ENCODE measurements at places on chromosomes 3 and 15.

DNA sequence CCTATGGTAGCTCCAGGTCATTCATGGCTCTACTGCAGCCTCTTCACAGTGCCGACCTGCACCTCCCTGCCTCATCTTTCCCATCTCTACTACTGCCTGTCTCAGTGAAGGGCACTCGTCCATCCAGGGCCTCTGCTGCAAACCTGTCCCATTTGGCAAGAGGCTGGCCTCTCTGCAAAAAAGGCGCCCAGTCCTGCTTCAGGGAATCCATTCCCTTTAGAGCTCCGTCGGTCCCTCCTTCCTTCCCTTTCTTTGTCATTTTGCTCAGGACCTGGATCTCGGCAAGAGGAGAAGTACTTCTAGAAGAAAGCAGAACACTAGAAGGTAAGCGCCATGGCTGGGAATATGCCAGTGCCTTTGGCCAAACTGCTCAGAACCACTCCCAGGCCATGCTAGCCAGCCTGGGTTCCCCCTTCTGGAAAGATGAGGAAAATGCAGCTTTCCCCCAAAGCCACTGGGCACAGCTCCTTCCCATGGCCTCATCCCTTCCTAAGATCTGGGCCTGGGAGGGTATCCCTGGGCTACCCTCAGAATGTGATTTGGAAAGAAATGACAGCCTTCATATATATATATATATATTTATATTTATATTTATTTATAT, 6.4 kb upstream of the ISL2 start:
- DNase-seq: no peak

DNA sequence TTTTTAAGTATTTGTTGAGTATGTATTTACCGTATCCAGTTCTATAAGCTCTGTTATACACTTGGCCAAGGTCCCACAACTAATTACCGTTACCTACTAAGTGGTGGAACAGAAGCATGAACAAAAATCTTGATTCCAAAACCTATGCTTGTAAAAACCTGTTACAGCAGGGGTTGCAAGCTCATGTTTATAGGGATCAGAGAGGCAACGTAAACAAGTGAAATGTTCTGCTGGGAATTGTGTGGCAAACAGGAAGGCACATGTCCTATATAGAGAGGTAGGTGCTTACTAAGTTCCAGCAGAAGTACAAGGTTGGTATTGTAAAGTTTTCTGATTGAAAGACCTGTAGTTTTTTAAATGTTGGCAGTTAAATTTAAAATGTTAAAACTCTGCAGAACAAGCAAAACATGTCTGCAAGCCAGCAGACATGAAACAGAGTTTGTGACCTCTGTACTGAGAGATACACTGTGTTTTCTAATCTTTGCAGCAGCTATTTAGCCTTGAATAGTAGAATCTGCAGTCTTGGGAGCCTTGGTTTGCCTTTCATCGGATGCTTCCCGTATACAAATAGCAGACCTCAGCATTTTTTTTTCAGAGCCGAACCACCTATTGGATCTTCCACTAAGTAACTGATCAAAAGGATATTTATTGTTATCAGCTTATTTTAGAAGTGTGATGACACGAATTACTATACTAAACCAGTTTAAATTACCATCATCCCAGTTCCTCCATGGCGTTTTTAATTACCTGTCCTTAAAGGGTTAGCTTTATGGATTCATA, 11.4 kb downstream of the IREB2 start:
- no peak for DNase-seq

DNA sequence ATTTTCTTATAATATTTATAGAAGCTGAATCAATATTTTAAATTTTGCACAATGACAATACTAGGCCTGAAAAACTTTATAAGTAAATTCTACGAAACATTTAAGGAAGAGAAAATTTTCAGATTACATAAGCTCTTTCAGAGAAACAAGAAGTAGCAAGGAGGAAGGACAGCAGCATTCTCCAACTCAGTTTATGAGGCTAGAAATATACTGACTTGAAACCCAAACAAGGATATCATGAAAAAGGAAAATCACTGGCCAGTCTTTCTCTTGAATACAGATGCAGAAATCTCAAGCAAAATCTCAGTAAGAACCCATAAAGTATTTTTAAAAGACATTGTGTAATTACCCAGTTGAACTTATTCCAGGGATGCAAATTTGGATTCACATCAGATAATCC, 121.3 kb downstream of the STAC start:
- no peak for DNase-seq

DNA sequence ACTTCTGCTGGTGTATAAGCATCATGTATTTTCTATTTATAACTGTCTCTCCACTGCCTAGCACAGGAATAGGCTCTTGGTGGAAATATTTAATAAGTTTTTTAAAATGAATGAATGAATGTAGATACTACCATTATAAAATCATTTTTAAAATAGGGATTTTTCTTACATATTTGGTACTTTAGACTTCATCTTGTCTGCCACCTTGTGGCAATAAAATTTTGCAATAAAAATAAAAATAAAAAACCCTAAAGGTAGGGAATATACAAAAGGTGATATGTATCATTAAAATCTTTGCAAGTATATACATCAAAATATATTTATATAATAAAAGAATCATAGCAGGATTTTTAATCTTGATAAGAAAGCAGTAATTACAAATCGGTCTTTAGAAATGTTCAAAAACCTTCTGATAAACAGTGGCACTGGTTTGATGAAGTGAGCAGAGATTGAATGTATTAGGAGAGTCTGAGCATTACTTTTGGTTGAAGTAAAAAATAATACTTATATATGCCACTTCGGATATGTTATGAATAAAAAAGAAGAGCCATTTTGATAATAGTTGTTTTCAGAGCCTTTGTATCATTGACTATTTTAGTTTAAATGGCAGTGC, 95.2 kb downstream of the SPATA16 start:
- no peak for DNase-seq

DNA sequence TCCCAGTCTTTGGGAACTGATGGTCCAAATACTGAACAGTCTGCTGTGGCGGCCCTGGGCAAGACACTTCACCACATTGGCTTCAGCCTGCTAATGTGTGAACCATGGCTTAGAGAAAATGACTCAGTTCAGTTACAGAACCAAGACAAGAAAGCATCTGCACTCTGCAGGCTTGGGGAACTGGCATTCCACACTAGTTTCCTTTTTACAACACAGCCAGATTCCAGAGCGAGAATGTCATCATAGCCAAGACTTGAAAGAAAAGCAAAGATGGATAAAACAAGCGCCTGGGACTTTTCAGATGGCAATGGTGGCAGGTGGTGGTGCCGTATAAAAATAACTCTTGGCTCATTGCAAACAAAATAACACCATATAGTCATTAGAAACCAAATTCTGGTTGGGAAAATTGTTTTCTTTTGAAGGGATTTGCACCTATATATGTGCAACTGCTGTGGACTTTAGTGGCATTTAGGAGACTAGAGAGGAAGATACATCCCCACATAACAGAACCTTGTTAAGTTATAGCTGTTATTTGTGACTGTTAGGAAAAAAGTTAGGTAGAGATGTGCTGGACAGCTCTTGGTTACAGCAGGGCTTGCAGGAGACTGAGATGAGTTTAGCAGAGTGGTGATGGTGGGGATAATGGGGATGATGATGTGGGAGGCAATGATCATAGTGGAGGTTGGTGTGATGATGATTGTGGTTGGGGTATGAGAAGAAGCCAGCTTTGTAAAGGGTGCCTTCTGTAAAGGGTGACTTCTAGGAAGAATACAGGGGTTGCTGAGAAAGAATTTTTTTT, 273.6 kb downstream of the THRB start:
- no peak for DNase-seq

DNA sequence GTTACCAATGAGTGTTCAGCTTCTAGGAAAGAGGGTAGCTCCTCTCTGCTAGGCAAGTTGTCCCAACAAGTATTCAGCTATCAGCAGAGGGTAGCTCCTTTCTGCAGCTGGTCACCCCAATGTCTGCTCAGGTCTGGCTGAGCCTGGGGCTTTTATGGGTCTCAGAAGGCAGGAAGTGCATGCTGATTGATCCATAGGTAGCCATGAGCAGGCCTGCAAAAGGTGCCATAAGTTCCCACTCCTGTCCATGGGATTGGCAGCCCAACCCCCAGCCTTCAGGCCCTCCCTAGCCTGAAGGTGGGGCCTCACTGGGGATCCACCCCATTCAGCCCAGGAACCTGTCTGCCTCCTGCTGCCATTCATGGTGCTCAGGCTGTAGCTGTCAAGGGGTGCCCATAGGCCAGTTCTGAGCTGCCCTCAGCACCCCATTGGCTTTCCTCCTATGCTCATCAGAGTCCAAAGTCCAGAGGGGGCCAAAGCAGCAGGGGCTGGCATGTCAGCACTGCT, 34.6 kb upstream of the DNAJC13 start:
- DNase-seq: no peak

- no peak for DNase-seq
Observed at GRCh38 chr3:180332608-180333007, 269.4 kb upstream of the TTC14 start.

DNA sequence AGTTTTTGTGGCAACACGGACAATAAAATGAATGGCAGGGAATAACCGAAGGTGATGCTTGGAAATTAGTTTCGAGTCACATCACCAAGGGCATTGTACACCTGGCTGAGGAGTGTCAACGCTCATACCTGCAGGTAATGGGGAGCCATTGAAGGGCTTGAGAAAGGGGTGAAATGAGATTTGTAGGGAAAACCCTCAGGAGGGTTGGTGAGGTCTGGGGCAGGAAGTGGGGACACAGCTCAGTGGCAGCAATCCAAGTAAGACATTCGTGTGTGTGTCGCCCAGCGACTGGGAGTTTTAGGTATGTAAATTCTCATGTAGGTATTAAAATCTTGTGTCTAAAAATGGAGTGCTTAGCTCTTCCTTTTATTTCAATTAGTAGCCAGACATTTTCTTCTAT, 14.3 kb downstream of the PARP14 start:
- no peak for DNase-seq

DNA sequence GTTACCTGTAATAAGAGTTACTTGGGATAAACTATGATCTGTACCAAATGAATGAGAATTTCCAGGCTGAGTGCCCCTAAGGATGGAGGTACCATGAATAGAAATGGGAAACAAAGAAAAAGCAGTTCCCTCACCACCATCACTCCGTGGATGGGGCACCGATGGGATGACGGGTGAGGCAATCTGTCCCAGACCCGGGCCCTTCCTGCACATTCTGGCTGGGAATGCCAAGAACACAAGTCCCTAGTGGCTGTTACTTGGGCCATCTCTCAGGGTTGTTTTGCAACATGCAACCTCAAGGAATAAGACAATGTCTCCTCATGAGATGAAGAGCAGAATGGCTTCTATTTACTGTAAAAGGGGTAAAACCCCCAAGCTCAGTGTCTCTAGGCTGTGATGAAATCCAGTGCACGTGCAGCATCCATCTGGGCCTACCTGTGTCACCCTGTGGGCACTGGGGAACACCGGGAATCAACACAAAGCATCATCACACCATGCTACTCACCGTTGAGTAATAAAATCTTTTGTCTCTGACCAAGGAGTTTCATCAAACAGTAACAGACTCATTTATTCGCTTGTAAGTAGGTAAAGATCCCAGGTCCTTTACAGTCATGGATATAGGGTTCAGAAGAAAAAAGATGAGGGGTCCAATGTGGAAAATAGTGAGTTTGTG, 22.3 kb downstream of the GNB4 start:
- no peak for DNase-seq

DNA sequence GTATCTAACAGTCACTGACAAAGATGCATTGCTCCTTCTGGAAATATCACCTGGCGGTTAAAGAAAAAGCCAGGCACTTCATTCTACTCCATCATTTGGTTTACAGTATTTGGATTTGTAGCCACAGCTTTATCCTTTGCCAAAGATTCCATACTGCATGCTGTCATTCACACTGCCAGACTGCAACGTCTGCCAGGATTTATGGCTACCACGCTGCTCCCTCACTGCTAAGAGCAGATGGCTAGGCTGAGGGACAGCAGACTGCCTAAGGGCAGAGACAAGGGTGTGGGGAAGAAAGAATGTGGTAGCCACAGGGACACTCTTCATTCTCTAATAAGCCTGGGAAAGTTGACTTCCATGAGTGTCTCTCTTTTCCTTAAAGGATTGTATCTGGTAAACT, 1047.0 kb downstream of the TUSC7 start:
- no peak for DNase-seq

- DNase-seq: no peak
Observed at GRCh38 chr15:38482572-38482971, 28.6 kb downstream of the FAM98B start.

- DNase-seq: no peak
Observed at GRCh38 chr15:88541709-88542341, 4.7 kb downstream of the DET1 start.

DNA sequence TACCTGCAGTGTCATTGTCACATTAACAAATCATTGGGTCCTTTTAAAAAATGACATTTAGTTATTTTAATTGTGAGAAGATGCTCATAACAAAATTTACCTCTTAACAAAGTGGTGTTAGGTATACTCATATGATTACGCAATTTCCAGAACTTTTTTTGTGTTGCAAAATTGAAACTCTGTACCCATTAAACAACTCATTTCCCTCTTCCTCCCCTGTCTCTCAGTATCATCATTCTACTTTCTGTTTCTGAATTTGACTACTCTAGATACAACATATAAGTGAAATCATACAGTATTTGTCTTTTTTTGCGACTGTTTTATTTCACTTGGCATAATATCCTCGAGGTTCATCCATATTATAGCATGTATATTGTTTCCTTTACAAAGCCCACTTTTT, 58.7 kb upstream of the CHST2 start:
- no peak for DNase-seq
